Fibroblast of skin of right biceps (primary cell): ENCODE measurements at places on chromosomes 5 and 9.

GRCh38 chr5:65081071-65081470 is 312.3 kb downstream of the CWC27 start:
- DNase-seq, result no peak

DNA sequence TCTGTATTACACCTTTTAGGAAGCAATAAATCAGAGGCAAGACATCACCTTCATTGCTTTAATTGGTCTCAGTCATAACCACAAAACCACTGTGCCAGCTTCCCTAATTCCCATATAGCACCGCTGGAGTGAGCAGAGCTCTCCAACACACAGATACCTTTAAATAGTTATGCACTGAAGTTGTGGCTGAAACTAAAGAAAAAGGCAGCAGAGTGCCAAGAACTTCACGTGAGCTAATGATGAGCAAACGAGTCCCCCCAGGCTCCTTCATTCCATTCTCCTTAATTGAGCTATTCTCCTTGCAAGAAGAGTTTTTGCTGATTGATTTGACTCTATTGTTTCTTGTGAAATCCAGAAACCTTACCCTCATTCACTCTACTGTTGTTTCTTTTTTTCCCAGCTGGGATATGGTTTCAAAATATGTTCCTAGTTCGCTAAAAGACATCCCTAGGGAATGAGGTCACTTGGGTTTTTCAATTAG is 501.5 kb downstream of the SPATA31D1 start:
- peak; percentile 86 for DNase-seq

DNA sequence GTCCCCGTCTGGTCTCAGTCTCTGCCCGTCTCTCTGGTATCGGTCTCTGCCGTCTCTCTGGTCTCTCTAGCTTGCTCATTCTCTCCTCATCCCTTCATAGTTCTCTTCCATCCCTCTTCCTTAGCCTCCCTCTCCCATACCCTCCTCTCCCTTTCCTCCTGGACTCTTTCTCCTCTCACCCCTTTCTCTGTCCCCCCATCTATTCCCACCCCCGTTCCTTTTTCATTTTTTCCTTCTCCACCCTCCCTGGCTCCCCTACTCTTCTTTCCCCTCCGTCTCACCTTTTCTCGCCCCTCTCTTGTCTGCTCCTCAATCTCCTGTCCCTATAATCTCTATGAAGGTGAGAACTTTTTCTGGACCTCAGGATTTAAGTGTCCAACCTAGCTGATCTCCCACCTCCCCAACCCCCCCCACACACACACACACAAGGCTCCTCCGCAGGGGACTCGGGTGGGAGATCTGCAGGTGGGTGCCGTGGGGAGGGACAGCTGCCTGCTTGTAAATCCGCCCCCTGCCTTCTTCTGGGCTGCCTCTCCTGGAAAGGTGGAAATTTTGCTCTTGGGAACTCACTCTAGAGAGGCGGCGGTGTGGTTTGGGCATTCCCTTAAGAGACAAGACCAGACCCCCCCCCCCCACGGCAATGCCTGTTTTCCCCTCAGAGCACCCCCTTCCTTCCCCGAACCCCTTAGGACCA is 953 bp downstream of the UBE2QL1 start:
- DNase-seq, result no peak

- no peak for DNase-seq
Observed at GRCh38 chr9:7178729-7179128, 421.0 kb downstream of the KDM4C start.

DNA sequence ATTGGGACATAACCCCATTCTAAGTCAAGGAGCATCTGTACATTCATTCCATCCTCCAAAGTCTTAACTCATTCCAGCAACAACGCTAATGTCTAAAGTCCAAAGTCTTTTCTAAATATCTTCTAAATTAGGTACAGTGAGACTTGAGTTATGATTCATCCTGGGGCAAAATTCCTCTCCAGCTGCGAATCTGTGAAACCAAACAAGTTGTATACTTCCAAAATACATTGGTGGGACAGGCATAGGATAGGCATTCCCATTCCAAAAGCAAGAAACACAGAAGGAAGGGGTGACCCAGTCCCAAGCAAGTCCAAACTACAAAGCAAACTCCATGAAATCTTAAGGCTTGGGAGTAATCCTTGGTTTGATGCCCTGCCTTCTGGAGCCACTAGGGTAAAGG is 97.6 kb upstream of the FANCC start:
- DNase-seq, result peak; percentile 54

GRCh38 chr5:181243564-181244343 is at the start of gene RACK1:
TSS of gene RACK1 (minus strand) at chr5:181243906. CDS start at chr5:181243800, 106 bp downstream.
- DNase-seq, result peak; percentile 92

DNA sequence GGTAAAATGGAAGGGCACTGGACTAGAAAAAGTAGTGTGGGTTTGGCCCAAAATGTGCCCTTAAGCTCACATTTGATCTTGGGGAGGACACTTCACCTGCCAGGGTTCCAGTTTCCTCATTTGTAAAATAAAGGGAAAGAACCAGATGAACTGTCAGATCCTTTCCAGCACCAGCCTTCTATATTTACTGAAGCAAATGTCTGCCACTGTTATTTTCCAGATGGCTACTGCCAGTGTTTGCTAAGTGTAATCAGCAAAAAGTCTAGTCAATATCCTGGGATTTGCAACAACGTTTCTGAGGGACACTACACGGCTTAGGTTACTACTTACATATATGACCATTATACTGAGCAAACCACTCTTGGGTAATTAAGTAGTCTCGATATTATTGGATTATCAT is 340.3 kb downstream of the KCNN2 start:
- no peak for DNase-seq

GRCh38 chr5:95822542-95823181 is at the start of gene GLRX:
TSS of gene GLRX (minus strand) at chr5:95822726. CDS start at chr5:95822662, 64 bp downstream.
- peak; percentile 86 for DNase-seq

DNA sequence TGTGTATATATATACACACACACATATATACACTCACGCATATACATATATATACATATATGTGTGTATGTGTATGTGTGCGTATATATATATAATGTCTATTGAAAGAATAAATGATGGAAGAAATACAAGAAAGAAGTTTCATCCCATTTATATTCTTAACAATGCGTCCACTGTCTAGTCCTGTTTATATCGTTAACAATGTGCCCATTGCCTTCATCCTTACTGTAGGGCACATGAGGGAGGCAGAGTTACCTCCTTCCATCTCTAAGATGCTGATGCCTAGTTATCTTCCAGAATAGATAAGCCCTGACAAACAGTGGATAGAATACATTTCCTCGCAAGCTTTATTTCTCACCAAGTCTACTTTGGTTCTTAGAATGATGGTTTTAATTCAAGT is 389.8 kb upstream of the SEMA6A start:
- DNase-seq, result no peak

GRCh38 chr5:148909040-148909439 is 82.6 kb downstream of the ADRB2 start:
- DNase-seq, result peak; percentile 73

GRCh38 chr5:120499876-120500563 is 35.9 kb downstream of the PRR16 start:
- DNase-seq, result no peak

DNA sequence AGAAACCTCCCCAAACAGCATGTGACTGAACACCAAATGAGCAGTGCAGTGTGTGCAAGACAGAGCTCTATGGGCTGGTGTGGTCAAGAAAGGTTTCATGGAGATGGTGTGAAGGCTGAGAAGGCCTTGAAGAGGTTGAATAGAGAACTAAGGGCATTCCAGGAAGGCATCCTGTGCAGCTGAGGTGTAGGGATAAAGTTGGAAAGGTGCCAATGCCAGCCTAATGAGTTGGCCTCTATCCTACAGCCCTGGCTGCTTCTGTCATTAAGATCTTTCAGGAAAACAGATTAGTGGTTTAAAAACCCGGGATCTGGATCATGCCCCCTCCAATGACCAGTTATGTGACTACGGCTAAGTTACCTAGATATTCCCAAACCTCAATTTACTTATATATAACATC is 4.0 kb downstream of the HDAC3 start:
- DNase-seq, result no peak

DNA sequence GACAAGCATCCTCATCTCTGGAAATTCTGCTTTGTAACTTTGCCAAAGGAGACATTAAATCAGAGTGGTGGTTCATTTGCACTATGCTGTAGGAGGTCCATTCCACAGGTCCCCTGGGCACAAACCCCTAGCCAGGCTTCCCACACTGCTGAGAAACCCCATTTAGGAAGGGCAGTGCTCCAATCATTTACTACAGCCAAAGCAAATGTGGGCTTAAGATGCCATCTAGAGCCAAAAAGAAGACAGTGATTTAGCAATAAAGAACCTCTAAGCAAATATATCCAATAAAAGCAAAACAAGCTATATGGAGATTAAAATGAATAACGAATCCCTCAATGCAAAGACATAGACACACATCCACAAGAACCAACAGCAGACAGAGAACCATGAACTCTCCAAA is 129.0 kb upstream of the ALDH1B1 start:
- peak; percentile 25 for DNase-seq

- DNase-seq, result peak; percentile 5
Observed at GRCh38 chr9:125190361-125190801, 778 bp upstream of the PPP6C start.

DNA sequence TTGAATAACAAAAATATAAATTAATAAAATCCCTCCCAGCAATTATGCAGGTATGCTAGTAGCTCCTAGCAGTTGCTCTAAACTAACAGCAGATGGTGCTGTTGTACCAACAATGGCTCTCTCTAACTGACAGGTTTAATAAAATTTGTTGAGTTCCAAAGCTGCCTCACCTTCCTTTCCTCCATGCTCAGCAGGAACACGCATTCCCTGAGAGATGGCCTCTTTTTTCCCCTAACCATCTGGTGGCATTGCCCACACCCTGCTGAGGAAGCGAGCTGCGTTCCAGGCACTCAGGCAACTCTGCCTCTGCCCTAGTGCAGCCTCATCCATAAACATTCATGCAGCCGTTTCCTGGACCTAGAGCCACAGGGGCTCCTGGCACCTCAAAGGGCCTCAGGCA is 106.2 kb downstream of the KLHL3 start:
- DNase-seq, result peak; percentile 54

GRCh38 chr5:110658006-110658405 is 68.5 kb downstream of the TMEM232 start:
- no peak for DNase-seq

DNA sequence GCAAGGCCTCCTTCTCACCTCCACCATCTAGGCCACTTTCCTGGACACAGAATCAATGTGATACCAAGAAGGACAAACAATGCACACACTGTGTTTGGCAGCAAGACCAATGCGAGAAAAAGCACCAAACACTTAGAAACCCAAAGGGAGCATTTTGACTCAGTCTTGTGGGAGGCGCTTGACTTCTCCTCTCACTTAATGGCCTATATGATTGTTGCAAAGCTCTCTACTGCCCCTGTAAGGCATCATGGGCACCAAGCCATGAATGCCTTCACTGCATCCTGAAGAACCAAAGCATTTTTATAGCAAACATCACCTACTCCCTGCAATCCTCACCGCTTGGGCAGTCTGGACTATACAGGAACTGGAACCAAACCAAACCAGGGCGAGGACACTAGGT is 57.5 kb downstream of the CDH6 start:
- no peak for DNase-seq
